ENCODE measurements at places on chromosomes 16 and 17. TPM values are rescaled to one million over a fixed set of nuclear protein-coding genes. Genes with fewer than 3 reads are reported as not detected.

- no peak for DNase-seq
Measured at GRCh38 chr16:27118526-27118925, 51.8 kb downstream of the C16orf82 start.

- DNase-seq: no peak
Measured at GRCh38 chr17:36650096-36650775, 48.9 kb downstream of the MRM1 start.

DNA sequence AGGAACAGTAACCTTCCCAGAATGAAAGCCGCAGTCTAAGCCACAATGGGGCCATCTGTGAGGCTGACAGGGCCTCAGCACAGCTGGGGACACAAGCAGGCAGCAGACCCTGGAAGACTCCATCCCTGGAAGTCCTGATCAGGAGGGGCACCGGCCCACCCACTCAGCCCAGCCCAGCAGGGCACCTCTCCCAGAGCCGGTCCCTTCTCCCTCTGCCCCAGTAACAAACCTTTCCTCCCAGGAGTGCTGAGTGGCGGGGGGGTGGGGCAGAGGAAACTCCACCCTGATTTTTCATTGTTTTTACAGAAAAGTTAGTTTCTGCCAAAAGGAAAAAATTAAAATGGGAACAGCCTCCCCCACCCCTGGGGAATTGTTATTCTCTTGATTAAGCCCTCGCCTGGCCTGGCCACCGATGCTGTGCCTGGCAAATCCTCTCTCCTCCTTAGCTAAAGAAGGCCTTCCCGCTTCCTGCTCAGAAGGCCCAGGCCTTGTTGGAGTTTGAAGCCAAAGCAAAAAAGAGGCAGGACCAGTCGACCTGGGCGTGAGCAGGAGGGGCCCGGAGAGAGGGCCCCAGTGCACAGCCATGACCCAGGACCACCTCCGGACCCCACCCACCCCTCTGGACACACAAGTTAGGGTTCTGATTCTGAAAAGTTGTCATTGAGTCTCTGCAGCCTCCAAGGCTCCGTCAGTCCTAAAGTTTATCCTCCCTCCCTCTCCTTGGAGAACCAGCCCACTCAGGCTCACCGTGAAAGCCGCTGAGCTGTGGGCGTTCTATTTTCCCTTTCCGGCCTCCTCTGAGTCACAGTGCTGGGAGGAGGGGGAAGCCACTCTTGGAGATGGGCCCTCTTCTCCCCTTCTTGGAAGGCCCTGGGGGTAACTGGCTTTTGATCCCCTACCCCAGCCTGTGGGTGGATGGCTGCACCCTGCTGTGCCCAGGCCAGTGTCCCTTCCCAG is 128.4 kb upstream of the TNRC6C start:
- DNase-seq: peak; percentile 63

DNA sequence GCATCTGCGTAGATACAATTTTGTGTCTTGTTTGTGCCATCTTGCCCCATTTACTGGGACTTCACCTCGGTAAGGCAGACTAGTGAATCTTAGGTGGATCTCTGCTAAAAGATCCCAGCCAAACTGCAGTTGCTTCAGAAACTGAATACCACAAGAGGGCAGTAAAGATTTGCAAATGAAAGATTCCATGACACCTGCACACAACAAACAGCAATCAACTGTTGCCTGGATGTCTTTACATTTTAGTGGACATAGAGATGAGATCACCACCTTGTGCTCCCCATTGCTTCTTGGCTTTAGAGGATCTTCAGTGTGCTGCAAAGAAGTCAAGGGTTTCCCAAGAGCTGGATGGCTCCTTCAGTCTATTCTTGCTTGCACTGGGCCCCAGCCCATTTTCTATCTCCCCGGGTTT is 119.2 kb upstream of the CACNG5 start:
- DNase-seq: peak; percentile 68

- DNase-seq: peak; percentile 29
Measured at GRCh38 chr17:16352667-16353316, 477 bp downstream of the CENPV start.

- no peak for DNase-seq
Measured at GRCh38 chr16:47143677-47144558, at the start of gene NETO2. Gene NETO2, minus strand, starts transcription at chr16:47143945. Its CDS starts 333 bp downstream, at chr16:47143612.

- peak; percentile 60 for DNase-seq
Measured at GRCh38 chr16:56673921-56674320, 4.3 kb downstream of the MT1H start.

- no peak for DNase-seq
Measured at GRCh38 chr17:13367154-13367553, 234.6 kb downstream of the HS3ST3A1 start.

GRCh38 chr17:45925311-45925710 is 31.0 kb downstream of the MAPT start:
- DNase-seq: no peak

- DNase-seq: no peak
Measured at GRCh38 chr17:68102318-68102758, 66.8 kb downstream of the KPNA2 start.

- no peak for DNase-seq
Measured at GRCh38 chr16:30394592-30395154, 547 bp upstream of the ZNF48 start.

DNA sequence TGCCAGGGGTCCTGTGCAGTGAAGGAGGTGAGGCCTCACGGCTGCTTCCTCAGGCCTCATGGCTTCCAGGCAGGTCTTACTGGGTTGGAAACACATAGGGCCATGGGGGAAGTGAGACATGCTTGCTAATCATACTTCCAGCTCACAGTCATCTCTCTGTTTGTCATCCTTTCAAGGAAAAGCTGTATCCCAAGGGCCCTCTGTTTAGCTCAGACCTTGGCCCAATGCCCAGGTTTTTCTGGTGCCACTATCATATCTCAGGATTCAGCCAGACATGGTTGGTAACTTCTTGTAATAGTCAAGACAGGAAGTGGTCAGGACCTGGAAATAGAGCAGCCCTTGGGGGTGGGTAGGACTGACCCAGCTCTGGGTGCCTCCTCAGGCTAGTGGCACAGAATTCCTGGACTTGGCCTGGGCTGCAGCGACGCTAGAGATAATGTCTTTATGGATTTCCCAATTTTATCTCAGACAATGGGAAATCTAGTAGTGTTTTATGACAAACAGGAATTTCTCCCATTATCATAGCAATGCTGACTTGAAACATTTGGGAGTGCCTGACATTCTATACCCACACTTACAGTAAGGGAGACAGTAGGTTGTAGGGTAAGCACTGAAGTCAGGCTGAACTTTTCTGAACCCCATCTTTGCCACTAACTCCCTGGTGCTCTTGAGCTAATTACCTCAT is 13.5 kb upstream of the ITGB3 start:
- peak; percentile 100 for DNase-seq

- no peak for DNase-seq
Measured at GRCh38 chr16:27531186-27531585, 18.5 kb downstream of the GTF3C1 start.

DNA sequence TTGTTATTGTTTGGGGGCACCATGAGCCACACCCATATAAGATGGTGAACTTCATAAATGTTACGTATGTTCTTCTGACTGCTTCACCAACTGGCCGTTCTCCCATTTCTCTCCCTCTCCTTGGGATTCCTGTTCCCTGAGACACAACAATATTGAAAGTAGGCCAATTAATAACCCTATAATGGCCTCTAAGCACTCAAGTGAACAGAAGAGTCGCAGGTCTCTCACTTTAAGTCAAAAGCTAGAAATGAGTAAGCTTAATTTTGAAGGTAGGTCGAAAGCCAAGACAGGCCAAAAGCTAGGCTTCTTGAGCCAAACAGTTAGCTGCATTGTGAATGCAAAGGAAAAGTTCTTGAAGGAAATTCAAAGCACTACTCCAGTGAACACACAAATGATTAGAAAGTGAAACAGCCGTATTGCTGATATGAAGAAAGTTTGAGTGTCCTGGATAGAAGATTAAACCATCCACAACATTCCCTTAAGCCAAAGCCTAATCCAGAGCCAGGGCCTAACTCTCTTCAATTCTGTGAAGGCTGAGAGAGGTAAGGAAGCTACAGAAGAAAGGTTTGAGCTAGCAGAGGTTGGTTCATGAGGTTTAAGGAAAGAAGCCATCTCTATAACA is 25.8 kb downstream of the HLF start:
- DNase-seq: no peak

- peak; percentile 71 for DNase-seq
Measured at GRCh38 chr16:76910931-76911330, 280.1 kb upstream of the MON1B start.

DNA sequence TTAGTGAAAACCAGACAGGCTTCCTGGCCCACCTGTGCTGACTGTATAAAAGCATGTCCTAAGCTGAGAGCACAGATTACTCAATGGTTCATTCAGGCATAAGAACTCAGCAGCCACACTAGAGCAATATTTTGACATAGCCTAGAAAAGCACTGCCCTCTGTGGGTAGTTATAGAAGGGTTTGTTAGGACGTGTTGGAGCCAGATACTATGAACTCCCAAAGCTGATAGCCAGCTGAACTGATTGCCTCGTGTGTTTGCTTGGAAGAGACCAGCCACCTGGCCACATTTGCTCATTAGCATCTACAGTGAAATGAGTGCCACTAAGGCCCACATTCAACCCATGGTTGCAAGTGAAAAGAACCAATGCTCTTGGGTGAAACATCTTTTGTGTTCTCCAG is 30.8 kb upstream of the ABCA5 start:
- DNase-seq: peak; percentile 5

- DNase-seq: peak; percentile 38
Measured at GRCh38 chr17:35731239-35731916, at the start of gene RASL10B. Gene RASL10B, plus strand, starts transcription at chr17:35731639. Its CDS starts 3,546 bp downstream, at chr17:35735185.

- peak; percentile 91 for DNase-seq
Measured at GRCh38 chr16:83187405-83187804, 560.6 kb downstream of the CDH13 start.

DNA sequence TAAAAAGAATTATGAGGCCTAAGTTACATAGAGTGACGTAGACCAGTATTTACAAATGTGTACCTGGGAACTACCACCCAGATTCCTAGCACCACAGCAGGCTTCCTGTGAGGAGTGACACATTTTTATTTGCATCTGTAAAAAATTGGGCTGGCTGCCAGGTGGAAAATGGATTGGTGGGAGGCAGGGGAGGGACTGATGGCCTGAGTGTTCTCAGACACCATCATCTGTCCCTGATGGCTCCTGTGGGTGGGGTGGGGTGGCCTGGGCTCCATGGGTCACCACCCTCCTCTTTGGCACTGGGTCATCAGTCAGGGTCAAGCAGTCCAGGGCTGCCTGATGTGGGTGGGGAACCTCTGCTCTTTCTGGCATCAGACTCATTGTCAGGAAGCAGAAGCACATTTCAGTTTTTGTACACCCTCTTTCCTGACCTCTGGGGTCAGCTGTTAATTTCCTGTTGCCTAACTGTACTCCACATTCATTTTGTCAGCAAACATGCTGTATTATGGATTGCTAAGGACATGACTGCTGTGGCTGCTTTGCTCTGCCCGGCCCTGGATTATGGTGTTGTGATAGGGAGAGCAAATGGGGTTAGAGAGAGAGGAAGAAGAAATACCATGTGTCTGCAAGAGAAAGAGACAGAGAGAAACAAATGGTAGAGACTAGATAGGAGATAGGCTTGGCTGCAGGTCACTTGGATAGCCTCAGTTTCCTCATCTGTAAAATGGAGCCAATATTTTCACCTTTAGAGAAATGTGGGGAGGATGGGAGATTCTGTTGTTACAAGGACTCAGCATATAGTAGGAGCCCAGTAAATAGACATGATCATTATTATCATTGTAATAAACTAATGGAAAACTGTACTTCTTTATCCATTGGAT is 11.6 kb upstream of the MFAP4 start:
- peak; percentile 26 for DNase-seq

- DNase-seq: peak; percentile 21
Measured at GRCh38 chr16:12260647-12261262, 284.2 kb downstream of the SNX29 start.

- peak; percentile 69 for DNase-seq
Measured at GRCh38 chr17:81601525-81602120, 35.3 kb downstream of the NPLOC4 start.

GRCh38 chr17:48835971-48836370 is 5.1 kb downstream of the CALCOCO2 start:
- no peak for DNase-seq

GRCh38 chr17:7147772-7148171 is 31.4 kb downstream of the ASGR1 start:
- no peak for DNase-seq

Gene CDT1
- 64.6 TPM for total RNA-seq

Gene MFAP4
- total RNA-seq: not detected

Gene TSPOAP1
- total RNA-seq: 2.3 TPM

Gene EFCAB13
- total RNA-seq: not detected

Gene MEOX1
- total RNA-seq: not detected

Gene JUP
- 4.0 TPM for total RNA-seq

Gene TAC4
- 0.20 TPM for total RNA-seq

Gene GPR142
- not detected for total RNA-seq

Gene GPR179
- not detected for total RNA-seq

Gene ST6GALNAC1
- not detected for total RNA-seq

Gene DGKE
- total RNA-seq: 5.4 TPM

Gene TMEM235
- total RNA-seq: not detected

Gene RHBDF2
- 22.8 TPM for total RNA-seq

Gene NPTX1
- 1.4 TPM for total RNA-seq

Gene KIF2B
- total RNA-seq: 0.17 TPM

Measured in HT1080 (cell line).